ENCODE measurements at places on chromosomes 3 and 15.

GRCh38 chr15:90286678-90287077 is 21.2 kb downstream of the NGRN start:
- no peak for DNase-seq

- no peak for DNase-seq
These were observed 106.7 kb downstream of the GHSR start for GRCh38 chr3:172341482-172342059.

GRCh38 chr3:158213461-158213860 is 103.6 kb downstream of the RSRC1 start:
- no peak for DNase-seq

DNA sequence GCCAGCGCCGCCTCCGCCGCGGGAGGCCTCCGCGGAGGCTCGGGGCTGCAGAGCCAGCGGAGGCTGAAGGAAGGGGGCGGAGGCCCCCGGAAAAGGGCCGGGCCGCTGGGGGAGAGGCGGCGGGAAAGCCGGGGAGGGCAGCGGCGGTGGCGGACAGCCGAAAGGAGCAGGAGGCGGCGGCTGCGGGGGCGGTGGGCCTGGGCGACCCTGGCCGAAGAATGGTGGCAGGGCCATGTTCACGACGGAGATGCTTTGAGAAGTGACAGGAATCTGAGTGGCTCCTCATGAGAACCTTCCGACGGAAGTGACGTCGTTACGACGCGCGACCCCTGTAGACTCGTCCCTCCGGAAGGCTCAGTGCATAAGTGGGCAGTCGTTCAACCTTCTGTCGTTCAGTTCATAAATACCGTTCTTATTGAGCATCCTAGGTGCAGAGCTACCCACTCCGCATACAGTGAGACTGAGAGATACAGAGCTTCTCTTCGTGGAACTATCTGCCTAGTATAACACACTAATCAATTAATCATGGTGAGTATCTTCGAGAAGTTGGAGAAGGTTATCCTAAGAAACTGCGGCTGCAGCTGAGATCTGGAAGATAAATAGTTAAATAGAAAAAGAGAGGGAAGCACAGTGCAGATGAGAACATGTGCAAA is at the start of gene PDCD7:
TSS of gene PDCD7 (minus strand) at position 261 of the 653 bp plus-strand sequence. CDS start at position 234, 27 bp downstream.
- peak; percentile 55 for DNase-seq

DNA sequence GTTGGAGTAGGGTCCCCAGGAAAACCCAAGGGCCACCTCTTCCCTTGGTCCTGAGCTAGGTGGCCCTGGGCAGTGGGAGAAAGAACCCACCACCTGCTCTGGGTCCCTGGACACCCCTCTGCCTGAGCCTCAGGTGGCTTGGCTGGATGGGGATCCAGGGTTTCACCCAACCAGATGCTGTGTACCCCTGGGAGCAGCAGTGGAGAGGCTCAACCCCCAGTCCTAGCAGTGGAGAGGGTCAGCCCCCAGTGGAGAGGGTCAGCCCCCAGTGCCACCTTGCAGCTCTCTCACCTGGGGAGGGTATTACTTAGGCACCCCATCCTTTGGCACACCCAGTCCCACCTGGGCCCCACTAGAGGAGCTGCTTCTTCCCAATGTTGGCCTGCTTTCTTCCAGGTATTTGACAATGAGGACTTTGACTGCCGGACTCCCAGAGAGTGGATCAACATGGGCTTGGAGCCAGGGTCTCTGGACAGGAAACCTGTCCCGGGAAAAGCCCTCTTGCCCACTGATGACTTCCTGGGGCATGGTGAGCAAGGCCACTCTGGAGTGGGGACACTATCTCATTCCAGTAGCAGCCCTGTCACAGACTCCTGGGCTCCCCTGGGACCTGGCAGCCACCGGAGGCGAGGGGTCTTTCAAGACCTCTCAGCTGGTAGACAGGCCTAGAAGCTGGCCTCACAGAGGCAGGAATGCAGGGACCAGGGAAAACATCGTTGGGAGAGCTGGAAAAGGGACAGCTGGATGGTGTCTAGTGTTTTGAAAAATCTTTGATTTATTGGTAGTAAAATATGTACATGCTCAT is 11.6 kb downstream of the DNAH1 start:
- no peak for DNase-seq

Data from stimulated activated CD8-positive, alpha-beta memory T cell treated with anti-CD3 and anti-CD28 coated beads, Interleukin-15, amount 100 ng/mL, for 24 hours (primary cell).